NCI-H2081 (cell line): ENCODE measurements at places on chromosomes 11 and 22.

DNA sequence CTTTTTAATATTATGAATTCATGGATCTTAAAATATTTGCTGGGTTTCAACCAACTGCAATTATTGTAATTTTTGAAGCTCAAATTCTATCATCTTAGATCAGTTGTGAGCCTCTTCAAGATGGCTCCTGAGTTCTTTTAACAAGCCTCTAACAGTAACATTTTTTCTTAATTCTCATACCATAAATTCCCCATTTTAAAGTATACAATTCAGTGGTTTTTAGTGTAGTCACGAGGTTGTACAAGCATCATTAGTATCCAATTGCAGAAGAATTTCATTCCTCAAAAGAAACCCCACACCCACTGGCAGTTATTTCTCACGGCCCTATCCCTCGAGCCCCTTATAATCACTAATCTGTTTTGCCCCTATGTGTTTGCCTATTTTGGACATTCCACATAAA is 270.8 kb downstream of the SBF2 start:
- DNase-seq: no peak

DNA sequence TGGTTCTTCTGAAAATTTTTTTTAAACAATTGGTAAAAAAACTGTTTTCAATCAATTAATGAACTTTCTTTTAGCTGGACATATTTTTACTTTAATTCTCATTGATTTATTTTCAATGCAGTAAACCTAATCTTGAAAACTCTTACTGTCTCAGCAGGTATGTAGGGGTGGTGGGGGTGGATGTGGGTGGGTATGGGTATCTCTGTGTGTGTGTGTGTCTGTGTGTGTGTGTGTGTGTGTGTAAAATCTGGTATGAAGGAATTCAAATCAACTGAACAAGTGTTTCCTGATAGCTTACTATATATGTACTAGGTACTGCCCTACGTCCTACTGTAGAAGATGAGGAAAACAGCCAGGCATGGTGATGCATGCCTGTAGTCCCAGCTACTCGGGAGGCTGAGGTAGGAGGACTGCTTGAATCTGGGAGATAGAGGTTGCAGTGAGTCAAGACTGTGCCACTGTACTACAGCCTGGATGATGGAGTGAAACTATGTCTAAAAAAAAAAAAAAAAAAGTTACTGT is 75.5 kb downstream of the MRTFA start:
- no peak for DNase-seq

- no peak for DNase-seq
These were observed 3.2 kb upstream of the POGLUT3 start for GRCh38 chr11:108501396-108501795.

DNA sequence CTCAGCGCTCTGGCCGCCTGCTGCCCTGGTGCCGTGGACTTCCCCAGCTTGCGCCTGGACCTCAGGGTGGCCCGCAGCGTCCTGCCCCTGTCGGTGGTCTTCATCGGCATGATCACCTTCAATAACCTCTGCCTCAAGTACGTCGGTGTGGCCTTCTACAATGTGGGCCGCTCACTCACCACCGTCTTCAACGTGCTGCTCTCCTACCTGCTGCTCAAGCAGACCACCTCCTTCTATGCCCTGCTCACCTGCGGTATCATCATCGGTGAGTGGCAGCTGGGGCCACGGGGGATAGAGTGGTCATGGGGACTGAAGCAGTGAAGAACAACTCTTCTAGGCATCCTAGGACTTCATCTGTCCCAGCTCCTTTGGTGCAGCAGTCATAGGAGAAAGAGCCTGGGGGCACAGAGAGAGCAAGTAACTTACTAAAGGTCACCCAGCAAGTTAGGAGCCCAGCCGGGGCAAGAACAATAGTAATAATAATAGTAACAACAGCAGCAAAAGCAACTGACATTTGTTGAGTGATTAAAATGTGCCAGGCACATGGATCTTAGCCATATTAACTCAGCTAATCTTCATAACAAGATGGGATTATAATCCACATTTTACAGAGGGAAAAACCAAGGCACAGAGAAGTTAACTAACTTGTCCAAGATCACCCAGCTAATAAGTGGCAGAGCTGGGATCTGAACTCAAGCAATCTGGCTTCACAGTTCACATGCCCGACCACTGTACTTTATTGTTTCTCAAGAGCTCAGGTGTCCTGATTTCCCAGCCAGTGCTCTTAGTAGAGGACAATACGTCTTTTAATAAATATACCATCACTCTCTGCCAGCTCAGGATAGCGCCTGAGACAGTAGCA is 1.4 kb downstream of the SLC35C1 start:
- peak; percentile 18 for DNase-seq

- no peak for DNase-seq
These were observed 58.3 kb downstream of the CCDC83 start for GRCh38 chr11:85913513-85913912.

DNA sequence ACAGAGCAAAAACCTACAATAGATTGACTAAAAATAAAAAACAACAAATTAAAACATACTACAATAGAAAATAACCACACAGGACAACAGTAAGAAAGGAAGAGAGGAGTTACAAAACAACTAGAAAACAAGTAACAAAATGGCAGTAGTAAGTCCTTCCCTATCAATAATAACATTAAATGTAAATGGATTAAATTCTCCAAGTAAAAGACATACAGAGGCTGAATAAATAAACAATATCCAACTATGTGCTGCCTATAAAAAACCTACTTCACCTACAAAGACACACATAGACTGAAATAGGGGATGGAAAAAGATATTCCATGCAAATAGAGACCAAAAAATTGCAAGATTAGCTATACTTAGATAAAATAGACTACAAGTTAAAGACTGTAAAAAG is 57.0 kb upstream of the RASSF10 start:
- DNase-seq: no peak
